ENCODE measurements at places on chromosomes 16 and 17.
A peak's percentile ranks its signal among the peaks of the same experiment; 100 is the strongest.

- DNase-seq = no peak
Observed at GRCh38 chr17:59439262-59439661, 107.8 kb downstream of the YPEL2 start.

- DNase-seq = no peak
Observed at GRCh38 chr16:25224731-25225319, 8.1 kb downstream of the AQP8 start.

DNA sequence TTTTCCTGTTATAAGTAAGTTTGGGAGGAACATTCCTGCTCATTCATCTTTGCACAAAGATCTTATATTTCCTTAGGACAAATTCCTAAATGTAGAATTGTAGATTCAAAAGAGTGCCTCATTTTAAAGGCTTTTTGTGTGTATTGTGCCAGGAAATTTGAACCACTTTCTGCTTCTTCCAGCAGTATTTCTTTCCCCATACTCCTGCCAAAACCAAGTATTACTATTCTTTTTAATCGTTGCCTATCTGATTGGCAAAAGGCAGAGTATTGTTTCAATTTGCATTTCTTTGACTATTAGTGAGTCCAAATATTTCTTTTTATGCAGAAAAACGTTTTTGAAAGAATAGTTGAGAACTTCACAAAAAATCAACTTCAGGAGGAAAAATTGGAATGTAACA is 9.3 kb downstream of the ANKS4B start:
- no peak for DNase-seq

DNA sequence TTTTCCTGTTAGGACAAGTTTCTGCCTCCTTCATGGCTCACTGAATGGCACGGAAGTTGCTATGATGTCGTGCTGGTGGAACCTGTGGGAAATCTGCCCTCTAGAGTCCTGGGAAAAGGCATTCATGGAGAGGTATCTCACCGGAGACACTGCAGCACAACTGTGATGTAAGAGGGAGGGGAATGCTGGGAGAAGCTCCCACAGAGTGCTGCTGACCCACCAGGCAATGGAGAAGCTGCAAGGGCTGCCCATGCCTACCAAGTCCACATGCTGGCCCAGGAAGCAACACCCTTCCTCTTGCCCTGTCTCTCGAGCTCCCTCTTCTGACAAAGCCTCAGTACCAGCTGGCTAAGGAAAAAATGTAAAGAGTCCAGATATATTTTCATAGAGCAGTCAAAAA is 45.2 kb upstream of the SLC5A11 start:
- DNase-seq = no peak

- DNase-seq = no peak
Observed at GRCh38 chr17:32928586-32929535, 908 bp downstream of the TMEM98 start.

- DNase-seq = peak; percentile 30
Observed at GRCh38 chr16:24253192-24253591, 2.9 kb upstream of the CACNG3 start.

- no peak for DNase-seq
Observed at GRCh38 chr17:38565853-38566665, 39.7 kb downstream of the SRCIN1 start.

GRCh38 chr16:11345040-11345862 is at the start of gene RMI2:
Gene RMI2, plus strand, starts transcription at chr16:11345459. Its CDS starts 13 bp downstream, at chr16:11345472.
- DNase-seq = peak; percentile 97

- no peak for DNase-seq
Observed at GRCh38 chr16:63578791-63579190, 1542.6 kb upstream of the CDH8 start.

DNA sequence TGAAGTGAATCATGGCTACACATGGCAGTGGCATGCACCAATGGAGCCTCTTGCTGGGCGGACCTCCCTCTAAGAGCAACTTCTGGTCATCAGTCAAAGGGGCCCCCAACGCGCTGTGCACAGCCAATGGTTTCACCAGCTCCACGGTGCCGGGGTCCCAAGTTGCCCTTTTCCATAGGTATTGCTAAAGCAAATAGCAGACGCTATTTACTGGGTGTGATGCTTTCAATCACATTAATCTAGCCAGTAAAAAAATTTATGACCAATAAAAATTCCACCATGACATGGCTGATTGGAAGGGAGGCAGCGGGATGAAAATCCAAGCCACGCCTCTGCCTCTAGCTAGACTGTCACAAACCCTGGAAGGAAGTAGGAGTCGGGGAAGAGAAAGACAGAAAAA is 680.3 kb upstream of the SOX9 start:
- DNase-seq = no peak

- DNase-seq = no peak
Observed at GRCh38 chr16:6155271-6155670, 1057.7 kb upstream of the EEF2KMT start.

GRCh38 chr17:73474370-73474988 is 162.7 kb upstream of the CDC42EP4 start:
- peak; percentile 87 for DNase-seq

- no peak for DNase-seq
Observed at GRCh38 chr17:77677211-77677610, 281.3 kb upstream of the TNRC6C start.

- DNase-seq = no peak
Observed at GRCh38 chr17:21039839-21040575, 2.8 kb downstream of the USP22 start.

GRCh38 chr16:71628810-71629209 is 2.8 kb downstream of the MARVELD3 start:
- no peak for DNase-seq

- DNase-seq = no peak
Observed at GRCh38 chr17:29590411-29591145, 1.1 kb upstream of the GIT1 start.

- DNase-seq = no peak
Observed at GRCh38 chr17:16945136-16945482, 26.8 kb downstream of the TNFRSF13B start.

- peak; percentile 94 for DNase-seq
Observed at GRCh38 chr16:70746040-70746707, 54.8 kb downstream of the VAC14 start.

GRCh38 chr17:7292729-7293128 is 1.7 kb downstream of the YBX2 start:
- no peak for DNase-seq

DNA sequence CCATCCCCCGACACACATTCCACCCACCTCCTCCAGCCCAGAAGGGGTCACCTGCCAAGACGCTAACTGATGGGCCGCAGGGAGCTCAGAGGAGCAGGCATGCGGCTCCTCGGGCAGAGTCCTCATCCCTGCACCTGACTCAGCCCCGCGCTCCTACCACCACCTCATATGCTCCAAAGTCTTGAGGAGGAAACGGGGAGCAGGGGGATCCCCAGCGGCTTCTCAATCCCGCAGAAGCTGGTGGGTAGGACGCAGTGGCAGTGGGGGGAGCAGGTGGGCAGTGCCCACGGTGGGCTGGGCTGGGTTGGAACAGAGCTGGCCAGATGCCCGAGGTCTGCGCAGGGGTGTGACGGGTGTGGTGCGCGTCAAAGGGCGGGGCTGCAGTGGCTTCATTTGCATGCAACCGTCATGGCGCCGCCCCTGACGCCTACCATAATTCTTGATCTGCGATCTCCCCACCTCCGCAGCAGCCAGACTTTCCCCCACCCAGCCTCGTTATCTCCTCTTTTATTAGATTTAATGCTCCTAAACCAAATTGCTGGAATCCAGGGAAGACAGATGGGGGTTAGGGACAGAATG is 39.0 kb upstream of the EMP2 start:
- DNase-seq = no peak

GRCh38 chr17:77317091-77317750 is 176.5 kb downstream of the SEC14L1 start:
- DNase-seq = peak; percentile 34

- no peak for DNase-seq
Observed at GRCh38 chr16:49731911-49732310, 124.0 kb downstream of the ZNF423 start.

DNA sequence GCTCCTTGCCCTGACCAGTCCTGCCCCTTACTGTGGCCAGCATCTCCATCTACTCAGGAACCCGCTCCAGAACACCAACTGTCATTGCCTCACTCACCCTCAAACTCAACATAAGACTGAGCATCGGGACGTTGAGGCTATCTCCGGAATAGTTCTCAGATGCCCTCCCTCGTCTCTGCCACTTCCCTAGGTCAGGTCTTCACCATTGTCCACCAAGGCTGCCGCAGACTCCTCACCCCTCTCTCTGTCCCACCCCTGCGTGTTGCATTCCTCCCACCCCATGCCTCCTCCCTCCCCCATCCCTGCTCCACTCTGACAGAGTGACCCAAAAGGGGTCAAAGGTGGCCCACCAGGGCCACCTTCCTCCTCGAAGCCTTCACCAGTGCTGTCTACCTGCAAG is 37.2 kb downstream of the C17orf67 start:
- no peak for DNase-seq

DNA sequence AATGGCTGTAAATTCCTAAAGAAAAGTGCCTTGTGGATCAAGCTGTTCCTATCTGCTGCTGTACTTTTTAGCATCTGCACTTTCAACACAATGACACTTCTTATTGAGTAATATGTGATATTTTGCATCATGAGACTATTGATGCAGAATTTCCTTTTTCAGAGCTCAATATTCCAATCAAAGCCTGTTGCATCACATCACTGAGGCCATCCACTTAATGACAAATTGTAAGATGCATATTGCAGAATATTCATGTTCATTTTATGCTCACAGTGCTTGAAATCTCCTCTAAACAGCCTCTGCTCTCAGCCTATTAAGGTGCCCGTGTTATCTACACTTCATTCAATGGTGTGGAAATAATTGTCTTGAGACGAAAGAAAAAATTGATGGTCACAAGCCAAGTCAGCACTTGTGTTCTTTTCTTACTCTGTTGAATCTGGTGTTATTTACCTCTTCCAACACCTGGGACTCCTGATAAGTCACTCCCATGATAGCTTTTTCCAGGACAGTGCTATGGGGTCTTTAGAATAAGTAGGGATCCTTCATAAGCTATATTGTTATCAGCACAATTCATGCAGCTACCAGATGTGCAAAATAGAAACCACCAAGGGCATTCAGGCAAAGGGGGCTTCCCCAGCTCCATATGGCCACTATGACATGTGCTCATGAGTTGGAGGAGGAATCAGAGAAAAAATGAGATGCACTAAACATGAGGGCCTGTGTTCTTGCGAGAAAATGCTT is 9.3 kb upstream of the SKAP1 start:
- no peak for DNase-seq

DNA sequence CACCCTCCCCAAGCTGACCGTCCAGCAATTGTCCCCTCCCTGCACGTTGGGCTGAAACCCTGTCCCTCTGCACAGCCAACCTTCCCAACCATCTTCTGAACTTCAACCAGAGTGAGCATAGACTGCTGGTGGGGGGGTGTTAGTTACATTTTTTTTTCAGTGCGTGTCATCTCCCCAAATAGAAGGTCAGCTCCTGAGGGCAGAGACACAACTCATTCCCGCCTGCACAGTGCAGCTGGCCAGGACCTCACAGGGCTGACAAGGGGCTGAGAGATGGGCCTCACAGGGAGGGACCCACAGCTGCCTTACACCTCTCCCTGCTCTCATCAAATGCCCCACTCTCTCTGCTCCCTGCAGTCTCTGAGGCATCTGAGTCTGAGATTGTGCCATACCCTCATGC is 8.4 kb downstream of the SRL start:
- no peak for DNase-seq

DNA sequence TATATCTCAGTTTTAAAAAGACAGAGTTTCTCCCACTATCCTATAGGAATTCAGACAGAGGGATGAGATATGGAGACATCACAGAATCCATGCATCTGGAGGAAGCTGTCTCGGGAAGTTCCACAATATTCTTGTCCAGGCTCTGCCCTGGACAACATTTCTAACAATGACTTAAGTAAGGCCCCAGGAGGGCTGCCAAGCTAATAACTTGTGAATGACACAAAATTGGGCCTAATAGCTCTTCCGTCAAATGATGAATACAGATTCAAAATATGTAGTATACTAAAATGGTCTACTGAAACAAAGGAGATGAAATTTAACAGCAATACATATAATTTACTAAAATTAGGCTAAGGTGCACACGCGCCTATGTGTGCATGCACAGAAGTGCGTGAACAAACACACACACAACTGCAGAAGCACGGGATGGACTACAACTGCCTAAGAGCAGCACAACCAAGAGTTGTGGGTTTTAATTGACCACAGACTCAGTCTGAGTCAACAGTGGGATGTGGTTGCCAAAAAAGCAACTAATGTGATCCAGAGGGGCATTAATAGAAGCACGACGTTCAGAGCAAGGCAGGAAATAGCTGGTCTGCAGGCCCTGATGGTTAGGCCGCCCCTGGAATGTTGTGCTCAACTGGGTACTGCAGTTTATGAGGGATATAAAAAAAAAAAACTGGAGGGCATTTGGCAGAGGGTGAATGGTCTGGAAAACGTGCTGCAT is 26.3 kb upstream of the HS3ST2 start:
- DNase-seq = no peak

DNA sequence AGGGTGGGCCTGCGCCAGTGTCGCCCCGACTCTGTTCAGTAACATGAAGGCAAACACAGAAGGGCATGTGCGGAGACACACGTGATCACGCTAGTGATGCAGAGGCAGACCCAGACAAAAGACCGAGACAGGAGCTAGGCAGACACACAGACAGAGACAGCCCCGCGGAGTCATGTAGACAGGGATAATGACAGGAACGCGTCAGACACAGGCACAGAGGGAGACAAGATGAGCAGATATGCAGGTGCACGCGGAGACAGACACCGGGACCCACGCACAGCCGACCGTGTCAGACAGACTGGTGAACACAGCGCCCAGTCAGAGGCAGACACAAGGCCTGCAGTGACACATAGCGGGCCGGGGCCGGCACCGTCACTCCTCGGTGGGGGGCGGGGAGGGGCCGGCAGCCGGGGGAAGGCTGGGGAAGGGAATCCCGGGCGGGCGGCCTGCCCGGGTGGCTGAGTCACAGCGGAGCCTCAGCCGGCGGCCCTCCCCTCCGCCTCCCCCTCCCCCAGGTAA is 7.4 kb downstream of the KDM6B start:
- peak; percentile 97 for DNase-seq

Measured in adrenal gland (tissue), 19 donors.